ENCODE measurements at places on chromosomes 3 and 15. TPM values are rescaled to one million over a fixed set of nuclear protein-coding genes. Genes with fewer than 3 reads are reported as not detected.
A peak's percentile ranks its signal among the peaks of the same experiment; 100 is the strongest.

The TRH gene
- polyA plus RNA-seq, result not detected

The SLC6A20 gene
- polyA plus RNA-seq, result not detected

The GTPBP8 gene
- polyA plus RNA-seq, result 31.1 TPM

The SLC28A2 gene
- not detected for polyA plus RNA-seq

- no peak for DNase-seq
These were observed 10.0 kb upstream of the TBC1D5 start for GRCh38 chr3:17752436-17752835.

DNA sequence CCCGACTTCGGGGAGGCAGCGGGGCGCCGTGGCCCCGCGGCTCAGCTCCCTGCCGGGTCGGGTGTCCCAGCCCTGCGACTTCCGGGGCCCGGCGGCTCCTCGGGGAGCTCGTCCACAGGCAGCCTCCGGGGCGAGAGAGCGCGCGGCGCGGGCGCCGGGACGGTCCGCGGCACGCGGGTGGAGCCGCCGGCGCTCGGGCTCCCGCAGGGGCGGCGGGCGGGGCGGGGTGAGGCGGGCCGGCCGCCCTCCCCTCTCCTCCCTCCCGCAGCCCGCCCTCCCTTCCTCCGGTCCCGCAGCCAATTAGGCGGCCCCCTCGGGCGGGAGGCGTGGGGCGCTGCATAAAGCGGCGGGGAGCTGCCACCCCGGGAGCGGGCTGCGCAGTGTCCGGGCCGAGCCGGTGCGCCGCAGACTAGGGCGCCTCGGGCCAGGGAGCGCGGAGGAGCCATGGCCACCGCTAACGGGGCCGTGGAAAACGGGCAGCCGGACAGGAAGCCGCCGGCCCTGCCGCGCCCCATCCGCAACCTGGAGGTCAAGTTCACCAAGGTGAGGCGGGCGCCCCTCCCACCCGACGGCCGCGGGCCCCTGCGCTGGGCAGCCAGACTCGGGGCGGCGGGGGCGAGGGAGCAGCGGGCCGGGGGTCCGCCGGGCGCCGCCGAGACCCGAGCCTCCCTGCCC lies at the start of gene ALDH1A3:
Gene ALDH1A3 (plus strand): TSS at position 368 of the 675 bp plus-strand sequence. CDS start 77 bp downstream, at position 445.
- DNase-seq, result no peak

GRCh38 chr3:16126634-16127033 lies 47.8 kb upstream of the GALNT15 start:
- no peak for DNase-seq

DNA sequence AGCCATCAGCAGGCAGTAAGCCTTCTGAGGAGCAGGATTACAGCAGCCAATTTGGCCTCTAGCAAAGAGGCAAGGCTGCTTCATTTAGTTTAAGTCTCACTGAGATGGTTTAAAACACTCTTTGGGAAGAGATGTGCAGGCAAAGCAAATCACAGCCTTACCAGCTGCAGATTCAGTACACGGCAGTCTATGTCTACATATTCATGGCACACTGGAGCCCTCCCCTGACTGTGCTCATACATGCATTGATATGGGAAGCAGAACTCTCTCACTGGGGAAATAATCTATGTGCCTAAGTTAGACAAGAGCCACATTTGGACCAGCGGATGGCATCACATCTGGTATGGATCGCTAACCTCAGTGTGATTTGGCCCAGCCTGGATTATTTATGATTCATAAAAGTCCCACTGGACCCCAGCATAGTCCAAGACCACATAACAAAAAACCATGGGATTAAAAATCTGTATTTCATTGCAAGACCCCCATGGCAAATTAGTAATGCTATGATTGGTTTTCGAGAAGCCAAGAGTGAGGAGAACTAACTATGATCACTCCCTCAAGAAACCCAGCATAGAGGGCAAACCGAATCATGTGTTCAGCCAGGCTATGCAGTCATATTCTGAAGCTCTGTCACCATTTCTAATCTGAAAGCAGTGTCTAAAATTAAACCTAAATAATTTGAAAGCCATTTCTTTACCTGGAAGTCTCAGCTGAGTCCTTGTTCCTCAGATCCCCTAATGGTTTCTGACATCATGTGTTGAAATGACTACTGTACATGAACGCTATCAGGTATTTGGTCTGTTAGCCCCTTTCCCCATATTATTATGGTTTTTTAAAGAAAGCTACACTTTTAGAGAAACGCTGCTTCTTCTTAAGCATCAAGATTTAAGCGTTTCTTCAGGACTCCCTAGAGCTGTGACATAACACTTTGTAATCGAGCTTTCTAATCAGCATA lies 1.2 kb downstream of the PRICKLE2 start:
- no peak for DNase-seq

DNA sequence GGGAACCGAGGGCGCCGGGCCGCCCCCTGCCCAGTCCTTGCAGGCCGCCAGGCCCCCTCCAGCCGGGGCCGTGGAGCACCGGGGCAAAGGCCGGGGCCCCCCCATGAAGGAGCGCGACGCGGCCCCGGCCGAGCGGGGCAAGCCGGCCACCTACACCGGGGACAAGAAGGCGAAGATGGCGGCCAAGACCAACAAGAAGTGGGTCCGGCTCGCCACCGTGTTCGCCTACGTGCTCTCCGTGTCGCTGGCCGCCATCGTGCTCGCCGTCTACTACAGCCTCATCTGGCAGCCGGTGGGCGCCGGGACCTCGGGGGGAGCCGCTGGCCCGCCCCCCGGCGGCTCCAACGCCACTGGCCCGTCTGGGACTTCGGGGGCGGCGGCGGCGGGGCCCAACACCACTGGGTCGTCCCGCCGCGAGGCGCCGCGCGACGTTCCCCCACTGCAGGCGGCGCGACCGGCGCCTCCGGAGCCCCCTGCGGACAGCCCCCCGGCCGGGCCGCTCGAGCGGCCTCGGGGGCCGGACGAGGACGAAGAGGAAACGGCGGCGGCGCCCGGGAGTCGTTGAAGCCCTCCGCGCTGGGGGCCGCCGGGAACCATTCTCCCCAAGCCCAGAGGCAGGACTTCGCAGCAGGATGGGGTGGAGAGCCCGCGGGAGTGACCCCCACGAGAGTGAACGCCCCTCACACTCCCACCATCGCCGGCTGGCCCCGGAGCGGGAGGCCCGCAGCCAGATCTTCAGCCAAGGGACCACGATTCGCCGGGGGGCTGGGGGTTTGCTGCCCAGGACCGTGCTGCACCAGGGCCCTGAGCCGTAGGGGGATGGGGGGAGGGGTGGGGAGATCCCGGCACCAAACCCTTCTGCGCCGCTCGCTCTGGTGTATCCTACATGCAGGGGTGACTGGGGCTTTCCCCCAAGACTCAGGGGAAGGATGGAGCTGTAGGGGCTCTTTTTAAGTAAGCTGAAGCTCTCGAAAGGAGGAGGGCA lies 753 bp downstream of the INAFM2 start:
- no peak for DNase-seq

DNA sequence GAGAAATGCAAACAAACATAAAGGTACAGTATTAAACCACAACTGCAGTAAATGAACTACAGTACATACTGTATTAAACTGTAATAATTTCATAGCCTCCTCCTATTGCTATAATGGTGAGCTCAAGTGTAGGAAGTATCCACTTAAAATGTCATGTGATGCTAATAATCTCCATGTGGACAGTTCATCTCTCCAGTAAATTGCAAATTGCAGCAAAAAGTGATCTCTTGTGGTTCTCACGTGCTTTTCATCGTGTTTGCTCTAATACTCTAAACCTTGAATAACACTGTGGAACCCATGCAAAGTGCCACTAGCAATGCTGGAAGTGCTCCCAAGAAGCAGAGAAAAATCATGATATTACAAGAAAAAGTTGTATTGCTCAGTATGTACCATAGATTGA lies 9.2 kb upstream of the FNDC3B start:
- DNase-seq, result no peak

GRCh38 chr3:194306771-194307640 lies 44.1 kb downstream of the CPN2 start:
- DNase-seq, result peak; percentile 24

DNA sequence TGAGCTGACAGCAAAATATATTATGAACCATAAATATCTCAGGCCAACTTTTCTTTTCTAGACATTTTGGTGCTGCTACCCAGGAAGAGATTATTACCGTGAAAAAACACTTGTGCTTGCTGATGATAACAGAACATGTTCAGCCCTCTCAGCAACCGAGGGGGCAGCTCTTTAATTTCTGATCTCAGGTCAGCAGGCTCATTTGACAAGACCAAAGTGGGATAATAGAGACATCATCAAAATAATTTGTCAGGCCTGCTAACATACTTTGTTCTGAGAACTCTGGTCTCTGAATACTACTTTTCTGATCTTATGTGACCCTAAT lies 645.9 kb upstream of the KCNMB2 start:
- DNase-seq, result no peak

- no peak for DNase-seq
These were observed at the start of gene RTP1 for GRCh38 chr3:187197335-187197649. RTP1 (plus strand) TSS chr3:187197486; CDS start chr3:187197516, 30 bp downstream.

DNA sequence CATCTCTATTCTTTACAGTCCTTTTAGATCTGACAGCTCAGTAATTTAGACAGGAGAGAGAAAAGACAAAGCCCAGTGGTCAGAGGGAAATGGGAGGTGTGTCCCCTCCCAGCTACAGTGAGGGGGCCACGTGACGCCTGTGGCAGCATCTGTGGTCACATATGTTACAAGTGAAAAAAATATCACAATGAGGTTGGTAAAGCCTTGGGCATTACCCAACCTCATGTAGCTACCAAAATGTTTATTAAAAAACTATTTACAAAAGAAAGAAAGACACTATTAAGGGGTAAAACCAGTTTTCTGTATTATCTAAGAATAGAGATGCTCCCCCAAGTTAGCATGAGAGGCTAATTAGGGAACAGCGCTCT lies 42.9 kb upstream of the PLCL2 start:
- no peak for DNase-seq
